ENCODE measurements at places on chromosomes 3 and 15.

DNA sequence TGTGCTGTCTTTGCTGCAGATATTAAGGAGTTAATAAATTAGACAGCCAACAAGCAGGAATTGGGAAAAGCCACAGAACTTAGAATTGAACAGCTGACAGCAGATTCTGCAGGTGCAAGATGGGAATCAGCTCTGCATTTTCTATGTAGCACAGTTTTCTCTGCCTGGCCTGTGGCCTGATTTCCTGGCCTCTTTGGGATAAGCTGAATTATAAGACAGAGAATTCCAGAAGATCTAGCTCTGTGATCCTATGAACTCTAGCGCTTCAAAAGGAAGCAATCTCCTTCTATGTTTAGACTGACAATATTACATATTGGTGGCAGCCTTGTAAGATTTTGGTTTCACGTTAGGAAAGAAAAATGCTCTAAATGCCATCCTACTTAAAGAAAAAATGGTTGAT lies 24.0 kb upstream of the SOX2 start:
- no peak for DNase-seq

- no peak for DNase-seq
These were observed 52.7 kb upstream of the SPATA12 start for GRCh38 chr3:57007521-57008460.

DNA sequence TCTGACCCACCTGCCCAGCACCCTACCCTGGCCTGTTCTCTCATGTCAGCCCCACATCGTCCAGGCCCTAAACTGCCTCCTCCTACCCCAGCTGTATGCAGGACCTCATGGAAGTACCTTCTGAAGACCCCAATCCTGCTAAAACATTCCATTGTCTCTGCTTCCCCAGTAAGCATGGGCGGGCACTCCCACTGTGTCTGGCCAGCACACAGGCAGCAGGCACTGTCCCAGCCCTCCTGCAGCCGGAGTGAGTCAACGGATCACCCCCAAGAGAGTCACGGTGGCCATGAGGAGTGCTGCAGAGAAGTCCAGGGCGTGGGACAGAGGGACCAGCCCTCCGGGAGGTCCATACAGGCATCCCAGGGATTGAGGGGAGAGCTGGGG lies 36.4 kb upstream of the SLCO2A1 start:
- DNase-seq: no peak

GRCh38 chr15:28969511-28970085 lies 83.8 kb downstream of the APBA2 start:
- no peak for DNase-seq

DNA sequence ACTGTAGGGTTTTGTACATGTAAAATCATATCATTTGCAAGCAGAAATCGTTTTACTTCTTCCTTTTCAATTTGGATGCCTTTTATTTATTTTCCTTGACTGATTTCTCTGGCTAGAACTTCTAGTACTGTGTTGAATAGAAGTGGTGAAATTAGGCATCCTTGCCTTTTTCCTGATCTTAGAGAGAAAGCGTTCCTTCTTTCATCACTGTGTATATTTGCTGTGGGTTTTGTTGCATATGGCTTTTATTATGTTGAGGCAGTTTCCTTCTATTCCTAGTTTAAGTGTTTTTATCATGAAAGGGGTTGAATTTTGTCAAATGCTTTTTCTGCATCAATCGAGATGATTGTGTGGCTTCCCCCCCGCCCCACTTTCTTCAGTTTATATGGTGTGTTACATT lies 140.9 kb downstream of the ATG7 start:
- DNase-seq: no peak

GRCh38 chr3:133138017-133138416 lies 99.8 kb downstream of the TMEM108 start:
- DNase-seq: no peak

GRCh38 chr15:91158415-91159394 lies 58.6 kb downstream of the SV2B start:
- no peak for DNase-seq

- no peak for DNase-seq
These were observed 333.8 kb downstream of the PLCL2 start for GRCh38 chr3:17218587-17218986.

DNA sequence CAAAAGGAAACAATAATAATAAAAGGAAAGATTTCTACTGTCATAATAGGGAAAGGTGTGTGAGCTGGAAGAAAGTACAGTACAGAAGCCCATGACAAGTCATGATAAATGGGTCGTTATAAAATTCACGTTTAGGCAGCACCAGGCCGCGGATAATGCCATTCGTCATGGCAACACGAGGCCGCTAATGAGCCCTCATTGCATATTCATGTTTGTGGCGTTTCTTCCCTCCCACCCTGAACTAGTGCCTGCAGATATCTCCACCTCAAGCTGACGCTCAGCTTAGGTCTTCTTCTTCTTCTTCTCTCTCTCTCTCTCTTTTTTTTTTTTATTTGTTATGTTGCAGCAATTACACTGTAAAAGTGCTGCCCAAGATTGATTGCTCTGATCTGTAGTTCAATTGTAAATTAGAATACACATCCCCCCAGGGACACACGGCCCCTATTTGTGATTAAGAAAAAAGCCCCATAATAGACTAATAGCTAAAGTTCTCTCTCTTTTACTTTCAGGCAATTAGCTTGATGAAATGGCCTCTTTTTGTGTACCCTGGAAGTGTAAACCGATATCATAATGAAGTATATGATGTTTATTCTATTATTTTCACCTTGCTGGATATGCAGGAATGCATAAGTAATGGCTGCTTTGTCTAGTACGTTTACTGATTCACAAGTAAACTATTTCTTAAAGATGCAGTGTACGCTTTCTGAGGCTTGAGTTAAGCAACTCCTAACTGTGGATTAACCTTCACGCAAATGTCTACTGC lies 61.9 kb upstream of the NR2F2 start:
- no peak for DNase-seq

GRCh38 chr15:56797720-56798275 lies 64.5 kb upstream of the ZNF280D start:
- no peak for DNase-seq

DNA sequence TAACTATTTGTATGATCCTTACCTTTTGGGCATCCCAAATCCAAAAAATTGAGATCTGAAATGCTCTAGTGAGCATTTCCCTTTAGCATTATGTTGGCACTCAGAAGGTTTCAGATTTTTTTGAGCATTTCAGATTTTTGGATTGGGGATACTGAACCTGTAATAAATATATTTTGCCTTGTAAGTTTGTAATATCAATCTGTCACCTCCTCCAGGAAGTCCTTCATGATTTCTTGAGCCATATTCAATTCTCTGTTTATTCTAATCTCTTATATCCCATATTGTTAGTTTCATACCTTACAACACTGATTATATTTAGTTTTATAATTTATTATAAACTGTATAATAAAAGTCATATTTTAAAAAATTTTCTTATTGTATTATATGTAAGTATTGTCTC lies 215.2 kb downstream of the BBX start:
- no peak for DNase-seq

GRCh38 chr3:76954412-76954811 lies 85.5 kb upstream of the ROBO2 start:
- no peak for DNase-seq

DNA sequence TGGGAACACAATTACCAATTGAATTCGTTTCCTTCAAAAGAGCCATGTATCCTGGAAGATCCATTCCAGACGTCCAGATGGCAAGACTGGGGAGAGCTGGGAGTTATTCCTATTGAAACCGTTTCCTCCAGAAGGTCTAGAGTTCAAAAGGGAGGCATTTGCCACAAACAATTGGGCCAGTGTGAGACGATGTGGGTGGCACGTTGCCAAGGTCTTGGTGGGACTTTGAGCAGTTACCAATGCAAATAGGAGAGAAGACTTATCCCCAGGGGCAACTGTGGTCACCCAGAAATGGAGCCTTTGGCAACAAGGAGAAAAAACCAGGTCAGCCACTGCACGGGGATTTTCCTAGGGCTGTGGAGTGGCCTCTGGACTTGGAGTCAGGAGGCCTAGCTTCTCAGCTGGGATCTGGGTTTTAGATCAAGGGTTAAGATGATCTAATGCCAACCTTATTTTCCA lies 29.6 kb upstream of the TLE3 start:
- no peak for DNase-seq

GRCh38 chr15:74367296-74367854 lies at the start of gene CYP11A1:
Gene CYP11A1 (minus strand): TSS chr15:74367646. CDS start chr15:74367585, 61 bp downstream.
- DNase-seq: no peak

GRCh38 chr3:71725271-71725991 lies at the start of gene EIF4E3:
Gene EIF4E3 (minus strand): TSS chr3:71725402. CDS start chr3:71725367, 35 bp downstream.
- peak; percentile 27 for DNase-seq

- DNase-seq: no peak
These were observed 110.3 kb downstream of the PPP2R3A start for GRCh38 chr3:136075811-136076210.

GRCh38 chr3:157225001-157225400 lies 65.1 kb upstream of the CCNL1 start:
- no peak for DNase-seq

- DNase-seq: no peak
These were observed 12.7 kb downstream of the SPSB4 start for GRCh38 chr3:141063831-141064230.

DNA sequence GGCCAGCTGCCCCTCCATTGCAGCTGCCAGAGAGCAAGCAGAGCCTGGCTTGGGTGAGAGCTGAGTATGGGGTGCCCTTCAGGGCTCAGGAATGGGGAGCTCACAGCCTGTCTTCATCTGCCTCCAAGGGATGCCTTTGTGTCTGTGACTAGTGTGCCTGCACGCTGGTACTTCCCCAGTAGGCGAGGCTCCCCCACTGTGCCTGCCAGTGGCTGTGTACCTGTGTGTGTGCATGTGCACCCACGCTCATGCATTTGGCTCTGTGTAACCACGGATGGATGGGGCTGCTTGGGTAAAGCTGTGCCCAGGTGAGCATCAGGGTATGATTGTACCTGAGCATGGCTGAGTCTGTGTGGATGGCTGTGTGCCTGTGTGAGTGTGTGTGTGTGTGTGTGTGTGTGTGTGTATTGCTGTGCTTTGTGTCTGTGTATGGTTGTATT lies 2.3 kb upstream of the GRM2 start:
- DNase-seq: no peak

DNA sequence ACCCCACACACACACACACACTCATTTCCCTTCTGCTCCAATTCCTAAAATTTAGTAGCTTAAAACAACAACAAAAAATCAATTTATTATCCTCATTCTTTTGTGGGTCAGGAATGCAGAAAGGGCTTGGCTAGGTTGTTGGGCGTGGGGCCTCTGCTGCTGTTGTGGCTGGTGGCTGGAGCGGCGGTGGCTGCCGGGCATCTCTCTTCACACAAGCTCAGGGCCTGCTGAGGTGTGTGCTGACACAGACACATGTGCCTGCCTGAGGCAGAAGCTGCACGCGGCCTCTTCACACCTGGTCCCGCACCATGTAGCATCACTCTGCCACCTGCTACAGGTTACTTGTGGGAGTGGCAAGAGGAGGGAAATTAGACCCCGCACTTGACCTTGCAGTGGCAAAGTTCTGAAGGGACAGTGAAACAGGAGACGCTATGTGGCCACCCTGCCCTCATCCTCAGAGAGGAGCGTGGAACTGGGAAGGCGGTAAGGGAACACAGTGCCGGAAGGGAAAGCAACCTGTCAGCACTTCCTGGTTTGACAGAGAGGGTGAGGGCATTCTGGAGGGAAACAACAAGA lies 64.0 kb upstream of the PRR20G start:
- no peak for DNase-seq

- DNase-seq: no peak
These were observed 111.3 kb downstream of the MEGF11 start for GRCh38 chr15:66142285-66142684.

- no peak for DNase-seq
These were observed 16.6 kb downstream of the EAF1 start for GRCh38 chr3:15443826-15444524.

GRCh38 chr3:123048480-123049237 lies 18.2 kb upstream of the PDIA5 start:
- no peak for DNase-seq

DNA sequence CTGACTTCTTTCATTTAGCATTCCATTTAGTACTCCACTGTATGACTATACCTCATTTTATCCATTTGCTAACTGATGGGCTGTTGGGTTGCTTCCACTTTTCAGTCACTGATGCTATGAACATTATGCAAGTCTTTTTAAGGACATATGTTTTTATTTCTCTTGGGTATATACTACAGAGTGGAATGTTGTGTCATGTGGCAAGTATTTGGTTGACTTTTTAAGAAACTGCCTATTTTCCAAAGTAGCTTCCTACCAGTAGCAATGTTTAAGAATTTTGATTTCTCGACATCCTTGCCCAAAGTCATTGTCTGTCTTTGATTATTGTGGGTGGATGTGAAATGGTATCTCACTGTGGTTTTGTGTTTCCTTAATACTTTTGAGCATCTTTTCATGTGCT lies 110.1 kb upstream of the TPM1 start:
- no peak for DNase-seq

- peak; percentile 29 for DNase-seq
These were observed 162.5 kb upstream of the CHRNA7 start for GRCh38 chr15:31867536-31868442.

All from activated T-helper 1 cell treated with Interleukin-2 at 50 U/mL for 16 hours (primary cell).